Coronary artery (tissue), 2 donors: ENCODE measurements at places on chromosomes 13 and 19.
A peak's percentile ranks its signal among the peaks of the same experiment; 100 is the strongest.

GRCh38 chr19:1132552-1133383, 29.0 kb downstream of the GPX4 start:
- no peak for DNase-seq

GRCh38 chr19:52535771-52536447, 8.4 kb downstream of the ZNF808 start:
- DNase-seq = peak; percentile 85

GRCh38 chr13:93118081-93118615, 108.5 kb upstream of the GPC6 start:
- no peak for DNase-seq

- DNase-seq = no peak
Measured at GRCh38 chr13:35552172-35552844, 75.8 kb upstream of the MAB21L1 start.

- DNase-seq = no peak
Measured at GRCh38 chr13:38340624-38341023, 9.0 kb upstream of the UFM1 start.

GRCh38 chr13:108993346-108993745, 363.9 kb downstream of the MYO16 start:
- no peak for DNase-seq

DNA sequence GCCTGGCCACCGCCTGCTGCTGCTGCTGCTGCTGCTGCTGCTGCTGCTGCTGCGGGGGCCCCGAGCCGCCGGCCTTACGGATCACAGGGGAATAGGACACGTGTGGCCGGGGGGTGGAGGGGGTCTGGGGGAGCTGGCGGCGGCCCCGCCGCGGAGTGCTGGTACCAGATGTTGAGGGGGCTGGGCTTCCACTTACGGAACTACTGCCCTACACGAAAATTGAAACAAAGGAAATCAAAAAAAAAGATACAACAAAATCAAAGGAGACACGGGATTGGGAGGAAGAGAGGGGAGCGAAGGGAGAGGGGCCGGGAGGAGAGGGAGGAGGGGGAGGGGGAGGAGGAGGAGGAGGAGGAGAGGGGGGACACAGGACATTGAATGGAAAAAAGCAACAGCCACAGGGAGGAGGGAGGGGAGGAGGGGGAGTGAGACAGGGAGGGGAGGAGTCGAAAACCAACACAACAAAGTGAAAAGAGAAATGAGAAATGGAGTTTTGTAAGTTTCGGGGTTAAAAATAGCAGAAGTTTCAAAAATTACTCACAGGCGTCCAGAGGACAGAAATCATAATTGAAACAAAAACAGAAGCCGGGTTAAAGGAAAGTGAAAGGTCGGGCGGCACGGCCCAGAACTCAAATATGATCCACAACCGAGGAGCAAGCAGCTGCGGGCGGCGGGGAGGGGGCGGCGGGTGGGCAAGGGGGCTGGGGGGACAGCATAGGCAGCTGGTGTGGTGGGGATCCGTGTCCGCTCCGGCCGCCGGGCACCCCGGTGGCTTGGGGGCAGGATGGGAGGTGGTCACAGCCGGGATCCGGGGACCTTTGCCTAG, 57.8 kb downstream of the IER2 start:
- no peak for DNase-seq

GRCh38 chr13:51764184-51765141, 39.5 kb downstream of the DHRS12 start:
- DNase-seq = peak; percentile 89

DNA sequence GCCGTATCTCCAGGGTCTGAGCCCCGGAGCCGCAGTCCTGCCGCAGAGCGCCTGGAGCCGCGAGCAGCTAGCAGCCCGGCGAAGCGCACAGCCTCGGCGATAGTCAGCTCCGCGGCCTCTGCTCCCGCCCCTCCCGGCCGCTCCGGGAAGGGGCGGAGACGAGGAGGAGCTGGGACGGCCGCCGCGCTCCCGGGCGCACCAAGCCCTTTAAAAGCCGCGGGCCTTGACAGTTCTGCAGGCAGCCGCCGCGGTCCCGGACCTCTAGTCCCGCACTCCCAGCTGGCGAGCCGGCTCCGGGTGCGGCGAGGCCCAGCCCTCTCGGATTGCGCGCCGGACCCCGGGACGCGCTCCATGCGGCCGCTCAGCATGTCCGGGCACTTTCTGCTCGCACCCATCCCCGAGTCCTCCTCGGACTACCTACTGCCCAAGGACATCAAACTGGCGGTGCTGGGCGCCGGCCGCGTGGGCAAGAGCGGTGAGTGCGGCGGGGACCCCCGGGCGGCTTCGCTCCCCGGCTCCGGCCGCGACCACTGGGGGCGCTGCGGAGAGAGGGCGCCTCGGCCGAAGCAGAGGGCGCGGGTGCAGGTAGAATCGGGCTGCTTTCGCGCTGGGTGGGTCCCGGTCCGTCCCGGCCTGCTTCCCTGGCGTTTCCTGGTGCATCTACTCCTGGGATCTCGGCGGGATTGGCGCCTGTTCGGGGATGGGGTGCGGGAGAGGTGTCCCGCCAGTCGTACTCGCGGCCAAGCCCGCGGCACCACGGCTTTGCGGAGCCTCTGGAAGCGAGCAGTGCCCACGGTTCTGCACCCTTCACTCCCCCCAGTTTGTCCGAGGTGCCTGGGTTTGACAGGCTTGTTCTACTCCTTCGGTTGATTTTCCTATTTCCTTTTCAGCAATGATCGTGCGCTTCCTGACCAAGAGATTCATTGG, at the start of gene RASL11A:
TSS of gene RASL11A (plus strand) at position 237 of the 927 bp plus-strand sequence. CDS start at position 352, 115 bp downstream.
- DNase-seq = peak; percentile 92

- no peak for DNase-seq
Measured at GRCh38 chr13:23824371-23824770, 64.8 kb downstream of the MIPEP start.

DNA sequence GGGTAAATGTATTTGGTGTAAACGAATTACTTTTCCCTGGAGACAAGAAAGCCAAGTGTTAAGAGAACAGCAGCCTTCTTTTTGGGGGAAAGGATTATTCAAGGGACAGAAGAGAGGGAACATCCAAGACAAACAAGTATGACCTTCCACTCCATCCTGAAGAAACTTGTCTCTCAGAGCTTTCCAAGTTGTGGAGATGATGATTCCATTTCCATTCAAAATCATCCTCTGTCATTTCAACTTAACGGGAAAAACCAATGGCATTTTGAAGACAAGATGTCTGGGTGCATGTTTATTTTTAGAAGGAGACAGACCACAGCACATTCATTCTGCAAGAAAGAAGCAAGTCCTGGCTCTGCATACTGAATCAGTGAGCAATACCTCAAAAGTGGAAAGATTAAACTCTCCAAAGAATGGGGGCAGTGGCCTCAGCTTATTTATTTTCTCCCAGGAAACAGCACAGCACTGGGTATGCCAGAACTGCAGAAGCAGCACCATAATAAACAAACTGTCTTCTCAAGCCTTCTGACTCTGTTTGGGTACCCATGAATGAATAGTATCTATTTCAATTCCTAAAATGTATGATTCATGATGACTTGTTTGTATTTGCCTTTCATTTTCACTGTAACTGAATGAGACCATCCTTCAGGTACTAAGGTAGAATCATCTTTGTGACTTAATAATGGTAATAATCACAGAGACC, 541.0 kb downstream of the RFC3 start:
- no peak for DNase-seq

- DNase-seq = peak; percentile 84
Measured at GRCh38 chr19:45075301-45076028, 813 bp downstream of the ZNF296 start.

DNA sequence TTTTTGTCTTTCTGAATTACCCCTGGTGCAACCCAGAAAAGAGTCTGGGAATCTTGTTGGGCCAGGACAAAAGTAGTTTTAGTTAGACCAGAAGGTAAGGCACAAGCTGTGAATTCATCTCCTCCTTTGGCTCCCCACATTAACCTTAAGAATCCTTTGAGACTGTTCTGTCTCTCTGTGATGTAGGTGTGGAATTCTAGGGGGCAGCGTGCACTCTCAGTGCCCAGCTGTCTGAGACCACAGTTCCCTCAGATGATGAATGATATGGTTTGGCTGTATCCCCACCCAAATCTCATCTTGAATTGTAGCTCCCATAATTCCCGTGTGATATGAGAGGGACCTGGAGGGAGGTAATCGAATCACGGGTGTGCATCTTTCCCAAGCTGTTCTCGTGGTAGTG, 43.9 kb downstream of the ZNF506 start:
- DNase-seq = no peak

DNA sequence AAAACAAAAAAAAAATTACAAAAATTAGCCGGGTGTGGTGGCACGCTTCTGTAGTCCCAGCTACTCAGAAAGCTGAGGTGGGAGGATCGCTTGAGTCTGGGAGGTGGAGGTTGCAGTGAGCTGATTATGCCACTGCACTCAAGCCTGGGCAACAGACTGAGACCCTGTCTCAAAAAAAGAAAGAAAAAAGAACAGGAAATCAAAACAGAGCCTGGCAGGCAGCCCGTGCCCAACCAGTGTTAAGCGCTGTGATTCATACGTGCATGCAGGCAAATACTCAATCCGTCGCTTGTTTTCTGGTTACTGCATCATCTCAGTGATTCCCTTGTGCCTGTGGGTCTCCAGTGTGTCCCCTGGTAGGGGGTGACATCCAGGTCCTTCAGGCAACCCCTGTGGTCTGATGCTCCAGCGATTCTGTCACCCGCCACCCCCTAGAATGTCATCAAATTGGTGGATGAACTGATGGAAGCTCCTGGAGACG, 18.1 kb downstream of the DDX39A start:
- DNase-seq = no peak

DNA sequence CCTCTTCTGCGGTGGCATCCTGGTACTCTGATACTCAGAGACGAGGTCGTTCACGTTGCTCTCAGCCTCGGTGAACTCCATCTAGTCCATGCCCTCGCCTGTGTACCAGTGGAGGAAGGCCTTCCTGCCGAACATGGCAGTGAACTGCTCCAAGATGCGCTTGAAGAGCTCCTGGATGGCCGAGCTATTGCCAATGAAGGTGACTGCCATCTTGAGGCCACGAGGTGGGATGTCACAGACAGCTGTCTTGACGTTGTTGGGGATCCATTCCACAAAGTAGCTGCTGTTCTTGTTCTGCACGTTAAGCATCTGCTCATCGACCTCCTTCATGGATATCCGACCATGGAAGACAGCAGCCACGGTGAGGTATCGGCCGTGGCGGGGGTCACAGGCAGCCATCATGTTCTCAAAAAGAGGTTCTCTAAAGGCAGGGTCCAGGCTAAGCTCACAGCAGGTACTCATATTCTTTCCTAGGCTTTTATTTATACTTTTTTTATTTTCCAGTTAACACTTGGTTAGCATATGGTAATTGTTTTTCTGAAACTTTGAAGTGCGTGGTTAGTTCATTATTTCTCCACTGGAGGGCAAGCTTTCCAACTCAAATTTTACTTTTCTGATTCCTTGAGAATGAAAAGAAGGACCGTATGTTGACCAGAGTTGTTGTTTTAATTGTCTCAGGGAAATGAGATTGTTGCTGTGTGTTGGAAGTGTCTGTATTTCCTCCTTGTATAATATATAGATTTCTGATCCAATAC, 72.4 kb upstream of the RGCC start:
- no peak for DNase-seq

- no peak for DNase-seq
Measured at GRCh38 chr13:50400035-50400726, 384.9 kb downstream of the KCNRG start.

GRCh38 chr19:40507892-40508291, 41.1 kb downstream of the SPTBN4 start:
- no peak for DNase-seq

DNA sequence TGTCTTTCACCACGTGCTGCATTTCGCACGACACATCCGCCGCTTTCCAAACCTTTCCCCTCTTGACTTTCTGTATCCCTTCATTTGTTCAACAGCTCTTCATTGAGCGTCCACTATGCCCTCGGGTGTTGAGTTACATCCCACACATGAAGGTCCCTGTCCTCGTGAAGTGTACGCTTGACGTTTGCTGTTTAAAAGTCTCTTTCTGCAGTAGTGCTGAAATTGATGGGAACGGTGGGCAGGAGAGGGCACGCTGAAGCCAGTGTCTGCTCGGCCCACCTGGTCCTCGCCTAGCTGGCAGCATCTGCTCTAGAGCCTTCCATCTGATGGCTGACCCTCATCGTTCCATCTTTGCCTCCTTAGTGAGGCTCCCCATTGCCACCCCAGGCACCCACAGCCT, 55.6 kb upstream of the AMER2 start:
- peak; percentile 49 for DNase-seq

DNA sequence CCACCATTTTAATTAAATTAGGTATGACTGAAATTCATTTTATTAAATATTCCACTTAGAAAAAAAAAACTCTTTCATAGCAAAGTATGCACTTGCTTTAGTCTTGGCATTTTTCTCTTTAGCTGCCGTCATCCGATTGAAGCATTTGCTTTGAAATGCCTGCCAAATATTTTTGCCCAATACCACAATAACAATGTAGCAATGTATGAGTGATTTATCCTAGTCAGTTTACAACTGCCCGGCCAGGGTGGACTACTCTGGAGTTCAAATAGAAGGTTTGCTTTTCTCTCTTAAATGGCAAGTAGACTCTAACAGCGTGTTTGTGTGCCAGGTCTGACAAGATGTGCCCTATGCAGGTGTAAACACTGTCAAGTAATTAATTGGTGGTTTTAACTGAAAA, 675.3 kb upstream of the SGCG start:
- DNase-seq = no peak

GRCh38 chr19:19410553-19411550, 5.4 kb downstream of the GATAD2A start:
- DNase-seq = no peak

GRCh38 chr13:39729156-39729555, 73.7 kb downstream of the COG6 start:
- no peak for DNase-seq

- DNase-seq = no peak
Measured at GRCh38 chr13:100234006-100234405, 145.1 kb downstream of the PCCA start.

GRCh38 chr19:5967994-5968430, 9.9 kb downstream of the RANBP3 start:
- DNase-seq = no peak

DNA sequence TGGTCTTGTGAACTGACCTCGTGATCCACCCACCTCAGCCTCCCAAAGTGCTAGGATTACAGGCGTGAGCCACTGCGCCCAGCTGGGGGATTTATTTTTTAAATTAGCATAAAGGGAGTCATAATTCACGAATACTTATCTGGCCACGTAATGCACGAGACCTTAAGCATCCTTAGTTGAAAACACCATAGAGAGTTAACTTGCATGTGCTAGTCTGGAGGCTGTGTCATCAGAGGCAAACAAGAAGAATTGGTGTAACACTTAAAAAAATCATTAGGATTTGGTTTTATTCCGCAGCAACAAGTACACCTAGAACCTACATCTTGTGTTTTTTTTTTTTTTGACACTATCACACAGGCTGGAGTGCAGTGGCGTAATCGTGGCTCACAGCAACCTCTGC, 19.1 kb downstream of the KLF5 start:
- DNase-seq = no peak

- no peak for DNase-seq
Measured at GRCh38 chr13:59787679-59788078, 376.0 kb downstream of the DIAPH3 start.

DNA sequence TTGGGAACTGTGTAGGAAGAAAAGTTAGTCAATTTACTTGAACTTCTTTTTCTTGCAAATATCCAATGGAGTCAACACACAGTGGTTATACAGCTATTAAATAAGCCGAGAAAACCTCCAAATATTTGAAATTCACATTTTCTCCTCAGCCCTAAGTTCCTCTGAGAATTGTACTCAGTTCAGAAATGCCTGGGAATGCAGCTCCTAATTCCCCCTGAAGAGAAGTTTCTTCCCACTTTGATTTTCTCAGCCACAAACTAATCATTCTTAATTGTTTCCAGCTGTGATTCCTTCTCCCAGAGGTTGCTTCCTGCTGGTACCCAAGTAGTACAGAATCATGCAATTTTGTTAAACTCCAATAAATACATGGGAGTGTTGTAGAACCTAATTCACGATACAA, 246.1 kb upstream of the MIR17HG start:
- no peak for DNase-seq
